Esophagus mucosa (tissue), 1 donor: ENCODE measurements at places on chromosomes 1 and 21. TPM values are rescaled to one million over a fixed set of nuclear protein-coding genes. Genes with fewer than 3 reads are reported as not detected.
A peak's percentile ranks its signal among the peaks of the same experiment; 100 is the strongest.

Gene PIGK
- total RNA-seq, result 12.1 TPM

DNA sequence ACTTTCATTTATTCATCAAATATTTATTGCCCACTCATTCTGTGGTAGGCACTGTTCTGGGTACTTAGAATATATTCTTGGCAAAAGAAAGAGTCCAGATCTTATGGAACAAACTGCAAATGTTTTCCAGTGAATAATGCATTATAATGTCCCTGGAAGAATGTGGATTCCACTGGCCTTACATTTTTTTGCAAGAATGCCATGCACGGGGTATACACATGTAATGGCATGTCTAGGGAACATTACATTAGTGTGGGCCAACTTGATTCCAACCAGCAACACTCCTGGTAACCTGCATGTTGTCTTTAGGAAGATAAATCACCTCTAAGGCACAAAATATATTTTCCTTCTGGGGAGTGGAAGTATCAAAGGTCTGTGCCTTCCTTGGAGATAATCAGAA, 33.0 kb upstream of the IFI44L start:
- no peak for ATAC-seq

GRCh38 chr1:72150508-72150907, 131.8 kb downstream of the NEGR1 start:
- no peak for ATAC-seq

DNA sequence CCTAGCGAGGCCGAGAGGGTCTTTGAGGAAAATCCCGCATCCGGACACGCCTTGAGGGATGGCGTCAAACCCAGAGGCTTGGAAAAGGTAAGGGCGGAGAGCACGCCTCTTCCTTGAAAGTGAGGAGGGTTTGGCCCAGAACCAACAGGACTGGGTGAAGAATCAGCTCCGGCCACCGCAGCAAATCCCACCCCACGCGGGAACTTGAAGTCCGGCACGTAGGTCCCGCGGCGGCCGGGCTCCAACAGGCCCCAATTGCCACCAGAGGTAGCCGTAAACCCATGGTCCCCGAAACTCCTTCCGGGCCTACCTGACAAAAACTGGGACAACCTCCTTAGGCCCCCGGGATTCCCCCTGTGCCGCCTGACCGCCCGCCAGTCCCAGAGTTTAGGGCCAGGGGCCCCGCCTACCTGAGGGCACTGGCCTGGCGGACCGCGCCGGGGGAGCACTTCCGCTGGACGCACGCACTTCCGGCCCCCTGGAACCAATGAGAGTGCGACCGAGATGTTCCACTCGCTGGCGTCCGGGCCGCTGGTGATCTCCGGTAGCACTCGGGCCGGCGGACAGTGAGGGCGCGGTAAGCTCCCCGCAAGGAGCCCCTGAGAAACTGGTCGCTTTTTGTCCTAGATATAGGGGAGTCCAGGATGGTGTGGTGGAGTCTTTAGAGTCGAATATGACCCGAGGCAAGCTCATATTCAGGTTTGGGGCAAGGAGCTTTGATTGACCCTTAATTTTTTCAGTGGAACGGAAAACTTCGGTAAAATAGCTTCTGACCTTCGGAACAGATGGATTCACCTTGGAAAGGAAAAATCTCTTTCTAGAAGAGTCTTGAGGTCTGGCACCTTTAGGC, at the start of the genes LZIC and NMNAT1:
TSS of gene LZIC (minus strand) at position 453 of the 850 bp plus-strand sequence. CDS start 6,772 bp downstream, outside the sequence.
TSS of gene NMNAT1 (plus strand) at position 537 of the 850 bp plus-strand sequence. CDS start 28,599 bp downstream, outside the sequence.
- ATAC-seq, result peak; percentile 99

DNA sequence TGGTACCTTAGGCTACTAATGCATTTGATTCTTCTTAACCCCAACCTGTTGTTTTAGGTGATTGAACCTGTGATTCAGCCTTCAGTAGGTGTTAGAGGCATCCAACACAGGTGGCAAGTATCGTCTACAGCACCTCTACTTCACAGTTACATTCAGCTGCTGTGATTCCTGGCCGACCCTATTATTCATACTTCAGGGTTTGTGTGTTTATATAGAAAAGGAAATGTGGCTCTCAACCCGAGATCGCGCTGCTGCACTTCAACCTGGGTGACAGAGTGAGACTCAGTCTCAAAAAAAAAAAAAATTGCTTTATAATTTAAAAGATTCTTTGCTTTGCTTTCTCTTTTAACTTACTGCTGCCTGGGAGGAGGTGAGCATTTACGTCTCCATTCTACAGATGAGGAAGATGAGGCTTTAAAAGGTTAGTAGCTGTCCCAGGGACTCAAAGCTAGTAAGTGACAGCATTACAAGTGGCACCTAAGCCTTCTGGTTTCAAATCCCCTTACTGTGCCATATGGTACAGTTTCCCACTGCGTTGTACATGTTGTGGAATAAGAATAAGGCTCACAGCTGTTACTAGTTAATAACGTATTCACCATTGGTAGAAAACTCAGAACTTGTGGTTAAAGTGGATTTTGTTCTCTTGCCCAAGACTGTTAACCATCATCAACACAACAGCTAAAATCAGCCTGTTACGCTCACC, 9.9 kb upstream of the GPR25 start:
- no peak for ATAC-seq

DNA sequence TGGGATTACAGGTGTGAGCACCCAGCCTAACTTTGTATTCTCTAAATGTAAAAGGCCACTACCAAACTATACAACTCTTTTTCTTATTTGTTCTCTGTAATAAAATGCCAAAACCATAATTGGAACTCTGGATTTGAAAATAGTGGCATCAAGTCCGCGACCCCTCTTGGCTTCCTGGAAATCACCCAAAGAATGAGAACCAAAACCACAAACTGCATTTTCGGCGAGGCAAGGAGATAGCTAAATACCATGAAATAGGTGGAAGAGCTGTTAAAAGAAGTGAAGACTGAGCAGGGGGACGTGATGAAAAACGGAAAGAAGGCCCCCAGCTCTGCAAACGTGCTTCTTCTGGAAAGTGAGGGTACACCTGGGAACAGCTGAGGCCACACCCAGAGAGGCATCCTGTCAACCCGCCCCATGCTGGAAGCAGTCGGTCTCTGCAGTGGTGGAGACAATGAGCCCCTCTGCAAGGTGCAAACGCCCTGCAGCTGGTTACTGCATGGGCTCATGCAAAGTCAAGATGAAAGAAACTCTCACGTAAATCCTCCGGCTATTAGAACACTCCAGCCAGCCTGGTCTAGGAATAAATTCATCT, 22.5 kb downstream of the VPS26C start:
- no peak for ATAC-seq

DNA sequence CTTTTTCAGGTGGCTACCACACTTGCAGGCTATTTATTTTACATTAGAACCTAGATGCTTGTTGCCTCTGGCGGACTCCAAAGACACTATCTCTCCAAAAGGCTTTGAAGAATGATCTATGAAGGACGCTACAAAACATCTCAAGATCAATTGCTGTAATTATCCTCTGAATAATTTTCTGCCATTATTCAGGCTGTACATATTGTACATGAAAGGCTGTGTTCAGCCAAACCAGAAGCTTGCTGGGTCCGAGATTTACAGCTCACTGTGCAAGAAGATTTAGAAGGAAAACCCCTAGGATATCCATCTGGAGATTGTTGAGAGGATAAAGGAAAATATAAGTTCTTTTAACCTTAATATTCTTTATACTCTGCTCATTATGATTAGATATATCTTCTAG, 523.6 kb upstream of the PLXNA2 start:
- no peak for ATAC-seq

- no peak for ATAC-seq
Measured at GRCh38 chr1:2508180-2508579, 18.2 kb downstream of the PANK4 start.

Gene NIT1
- total RNA-seq, result 26.4 TPM

Gene PGBD5
- 6.4 TPM for total RNA-seq

Gene SLC6A17
- 0.28 TPM for total RNA-seq
